ENCODE measurements at places on chromosomes 5 and 9.

- DNase-seq = no peak
These were observed 374 bp downstream of the LCNL1 start for GRCh38 chr9:136983167-136983566.

DNA sequence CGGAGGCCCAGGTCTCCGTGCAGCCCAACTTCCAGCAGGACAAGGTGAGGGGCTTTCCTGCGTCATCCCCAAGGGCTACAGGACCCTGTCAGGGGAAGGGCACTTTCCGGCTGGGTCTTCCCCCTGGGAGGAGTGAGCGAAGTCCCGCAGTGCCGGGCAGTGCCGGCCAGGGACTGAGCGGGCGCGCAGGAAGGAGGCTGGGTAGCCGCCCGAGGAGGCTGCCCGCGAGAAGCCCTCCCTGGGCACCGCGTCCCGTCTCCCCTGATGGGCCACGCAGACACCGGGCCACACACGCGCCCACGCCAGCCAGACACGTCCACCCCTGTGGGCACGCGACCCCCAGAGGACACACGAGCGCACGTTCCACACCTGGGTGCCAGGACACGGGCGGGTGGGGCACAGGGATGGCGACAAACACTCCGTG, 357 bp downstream of the PTGDS start:
- DNase-seq = no peak

DNA sequence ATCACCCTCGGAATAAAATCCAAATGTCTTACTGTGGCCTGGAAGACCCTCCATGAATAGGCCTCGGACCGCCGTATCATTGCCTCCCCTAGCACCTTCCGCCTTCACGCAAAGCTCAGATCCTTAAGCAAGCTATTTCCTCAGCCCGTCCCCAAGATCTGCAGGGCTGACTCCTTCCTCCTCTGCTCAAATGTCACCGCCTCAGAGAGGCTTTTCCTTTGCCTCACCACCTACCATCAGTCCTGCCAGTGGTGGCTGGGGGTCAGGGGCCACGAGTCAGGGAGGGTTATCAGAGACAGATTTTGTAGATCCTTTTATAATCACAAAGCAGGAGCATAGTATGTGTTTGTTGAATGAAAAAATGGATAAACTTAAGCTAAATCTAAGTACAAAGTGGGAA, 74.4 kb upstream of the KIF2A start:
- no peak for DNase-seq

- DNase-seq = no peak
These were observed 605.4 kb upstream of the CLINT1 start for GRCh38 chr5:158464383-158464782.

GRCh38 chr5:179185941-179186411, 125.8 kb downstream of the ZNF354C start:
- no peak for DNase-seq

DNA sequence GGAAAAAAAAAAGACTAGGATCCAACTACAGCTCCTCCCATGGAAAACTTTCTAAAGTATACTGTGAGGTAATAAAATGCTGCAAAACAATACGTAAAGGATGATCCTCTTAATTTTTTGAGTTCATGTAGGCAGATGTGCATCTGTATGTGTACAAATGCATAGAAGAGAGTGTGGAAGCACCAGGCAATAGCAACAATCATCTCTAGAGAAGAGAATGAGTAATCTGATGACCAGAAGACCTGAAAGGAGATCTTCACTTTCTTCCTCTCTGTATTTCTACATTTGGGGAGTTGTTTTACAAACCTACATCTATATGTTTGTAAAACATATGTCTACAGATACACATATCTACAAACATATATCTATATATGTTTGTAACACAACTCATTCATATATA, 29.3 kb upstream of the SPDL1 start:
- DNase-seq = no peak

- DNase-seq = no peak
These were observed 768.5 kb upstream of the ACO1 start for GRCh38 chr9:31615966-31616365.

- no peak for DNase-seq
These were observed 314.7 kb upstream of the ADAMTSL1 start for GRCh38 chr9:18159254-18159653.
